ENCODE measurements at places on chromosomes 12 and 14. TPM values are rescaled to one million over a fixed set of nuclear protein-coding genes. Genes with fewer than 3 reads are reported as not detected.

DNA sequence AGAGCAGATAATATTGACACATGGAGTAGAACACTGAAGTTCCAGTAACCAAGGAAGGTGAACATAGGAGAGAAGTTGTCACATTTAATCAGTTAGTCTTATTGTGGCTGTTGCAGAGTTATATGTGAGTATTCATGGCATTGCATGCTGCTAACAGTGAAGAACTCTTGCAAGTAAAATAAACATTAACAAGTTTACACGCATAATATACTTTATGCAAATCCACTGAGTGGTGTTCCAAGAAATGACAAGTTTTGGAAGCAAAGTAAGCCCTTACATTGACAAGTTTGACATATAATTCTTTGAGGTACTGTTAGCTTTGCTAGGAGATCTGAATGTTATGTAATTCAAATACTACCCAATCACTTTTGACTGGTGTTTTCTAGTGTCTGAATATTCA lies 125.6 kb downstream of the ANKS1B start:
- no peak for DNase-seq

GRCh38 chr12:82300611-82301010 lies 57.6 kb downstream of the CCDC59 start:
- no peak for DNase-seq

The SCNN1A gene
- total RNA-seq, result 0.11 TPM

DNA sequence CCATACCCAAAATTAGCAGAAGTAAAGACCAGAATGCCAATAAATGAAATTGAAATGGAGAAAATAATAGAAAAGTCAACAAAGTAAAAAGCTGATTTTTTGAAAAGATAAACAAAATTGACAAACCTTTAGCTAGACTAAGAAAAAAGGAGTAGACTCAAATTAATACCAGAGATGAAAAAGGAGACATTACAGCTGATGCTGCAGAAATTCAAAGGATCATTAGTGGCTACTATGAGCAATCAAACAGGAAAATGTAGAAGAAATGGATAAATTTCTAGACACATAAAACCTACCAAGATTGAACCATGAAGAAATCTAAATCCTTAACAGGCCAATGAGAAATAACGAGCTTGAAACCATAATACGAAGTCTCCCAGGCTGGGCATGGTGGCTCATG lies 34.8 kb upstream of the INSM2 start:
- DNase-seq, result no peak

The GALNT8 gene
- total RNA-seq, result 0.35 TPM

GRCh38 chr12:71440345-71440762 lies 756 bp downstream of the LGR5 start:
- no peak for DNase-seq

GRCh38 chr12:92237762-92238523 lies 92.3 kb upstream of the BTG1 start:
- no peak for DNase-seq

The AQP2 gene
- not detected for total RNA-seq

DNA sequence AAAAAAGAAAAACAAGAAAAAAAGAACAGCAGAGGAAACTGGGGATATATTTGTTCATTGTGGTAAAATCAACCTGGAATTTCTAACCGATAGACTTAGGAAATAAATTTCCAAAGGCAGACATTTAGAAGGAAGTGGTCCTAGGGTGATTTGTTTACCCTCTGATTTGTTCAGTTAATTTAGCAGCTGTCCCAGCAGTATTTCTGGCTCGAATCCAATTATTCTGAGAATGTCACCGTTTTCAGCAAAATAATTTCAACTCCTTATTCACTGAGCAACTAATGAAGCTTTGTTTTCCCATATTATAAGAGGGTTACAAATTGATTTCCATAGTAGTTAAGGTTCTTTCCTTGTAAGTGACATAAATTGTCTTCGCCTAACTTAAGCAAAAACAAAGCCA lies 285.2 kb upstream of the SYT10 start:
- no peak for DNase-seq

The EIF2S3B gene
- 1.4 TPM for total RNA-seq

The CIROP gene
- total RNA-seq, result not detected

GRCh38 chr14:104888489-104889374 lies 23.7 kb downstream of the CEP170B start:
- DNase-seq, result no peak

The HOXC12 gene
- total RNA-seq, result not detected

The ARMH4 gene
- 1.5 TPM for total RNA-seq

The ERBB3 gene
- total RNA-seq, result 1.4 TPM

GRCh38 chr14:47012533-47013280 lies 361.1 kb upstream of the RPL10L start:
- no peak for DNase-seq
